ENCODE measurements at places on chromosomes 5 and 9.

DNA sequence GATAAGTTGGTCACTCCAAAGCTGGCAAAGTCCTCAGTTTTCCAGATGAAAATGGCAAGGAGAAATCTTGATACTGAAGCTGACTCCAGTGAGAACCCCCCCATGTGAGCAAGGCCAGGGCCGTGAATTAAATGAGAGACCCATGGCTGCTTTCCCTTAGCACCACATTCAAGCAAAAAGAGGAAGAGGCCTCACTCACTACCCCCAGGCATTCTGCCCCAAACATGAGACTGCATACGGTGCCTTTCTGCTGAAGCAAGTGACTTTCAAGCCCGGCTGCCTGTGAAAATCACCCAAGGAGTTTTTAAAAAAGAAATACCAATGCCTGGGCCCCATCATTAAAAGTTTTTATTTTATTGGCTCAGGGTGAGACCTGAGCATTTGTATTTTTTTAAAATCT is 66.9 kb downstream of the TMEM252 start:
- no peak for DNase-seq

DNA sequence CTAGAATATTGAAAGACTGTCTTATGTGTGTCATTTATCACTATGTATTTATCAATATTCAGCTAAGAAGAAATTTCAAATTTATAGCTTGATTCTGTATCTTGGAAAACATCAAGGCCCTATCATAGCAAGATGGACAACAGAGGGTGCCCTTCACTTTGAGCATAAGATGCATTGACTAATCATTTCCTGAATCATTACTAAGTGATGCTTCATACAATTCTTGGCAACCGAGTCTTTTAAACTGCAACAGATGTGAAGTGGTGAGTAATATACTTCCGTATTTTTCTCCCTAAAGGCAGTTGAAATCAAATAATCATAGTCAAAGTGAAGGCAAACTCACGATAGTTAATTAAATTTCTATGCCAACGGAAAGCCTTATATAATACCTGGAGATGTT is 318.6 kb upstream of the RGMB start:
- DNase-seq, result no peak

GRCh38 chr9:12784461-12785259 is 9.8 kb downstream of the LURAP1L start:
- DNase-seq, result no peak

DNA sequence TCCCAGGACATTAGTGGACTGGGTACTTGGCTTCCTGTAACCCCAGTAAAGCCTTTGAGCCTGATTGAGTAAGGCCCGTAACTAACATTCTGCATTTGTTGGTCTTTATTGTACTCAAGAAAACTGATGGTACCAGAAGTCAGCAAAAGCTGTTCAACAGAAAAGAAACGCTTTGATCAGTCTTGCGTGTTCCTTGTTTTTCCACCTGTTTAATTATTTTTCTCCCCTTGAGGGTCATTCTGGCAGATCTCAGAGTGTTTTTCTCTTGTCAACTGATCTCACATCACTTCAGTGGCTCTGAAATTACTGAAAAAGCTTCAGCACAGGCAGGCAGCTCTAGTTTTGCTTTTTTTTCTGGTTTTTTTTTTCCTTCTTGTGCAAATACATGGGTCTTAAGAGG is 6.1 kb upstream of the TMEM268 start:
- no peak for DNase-seq

GRCh38 chr5:38598994-38599617 is 42.7 kb upstream of the LIFR start:
- no peak for DNase-seq

DNA sequence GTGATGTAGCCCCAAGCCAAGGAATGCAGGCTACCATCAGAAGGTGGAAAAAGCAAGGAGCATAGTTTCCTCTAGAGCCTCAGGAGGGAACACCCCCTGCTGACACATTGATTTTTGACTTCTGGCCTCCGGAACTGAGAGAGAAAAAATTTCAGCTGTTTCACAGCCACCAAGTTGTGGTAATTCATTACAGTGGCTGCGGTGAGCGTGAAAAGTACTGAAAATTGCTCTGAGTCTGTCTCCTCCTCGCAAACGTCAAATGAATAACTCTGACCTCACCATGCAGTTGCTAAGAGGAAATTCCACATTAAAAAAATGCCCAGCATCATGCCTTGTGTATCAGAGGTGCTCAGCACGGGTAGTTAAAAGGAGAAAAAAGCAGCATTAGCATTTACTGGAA is 277.9 kb upstream of the MSX2 start:
- no peak for DNase-seq

DNA sequence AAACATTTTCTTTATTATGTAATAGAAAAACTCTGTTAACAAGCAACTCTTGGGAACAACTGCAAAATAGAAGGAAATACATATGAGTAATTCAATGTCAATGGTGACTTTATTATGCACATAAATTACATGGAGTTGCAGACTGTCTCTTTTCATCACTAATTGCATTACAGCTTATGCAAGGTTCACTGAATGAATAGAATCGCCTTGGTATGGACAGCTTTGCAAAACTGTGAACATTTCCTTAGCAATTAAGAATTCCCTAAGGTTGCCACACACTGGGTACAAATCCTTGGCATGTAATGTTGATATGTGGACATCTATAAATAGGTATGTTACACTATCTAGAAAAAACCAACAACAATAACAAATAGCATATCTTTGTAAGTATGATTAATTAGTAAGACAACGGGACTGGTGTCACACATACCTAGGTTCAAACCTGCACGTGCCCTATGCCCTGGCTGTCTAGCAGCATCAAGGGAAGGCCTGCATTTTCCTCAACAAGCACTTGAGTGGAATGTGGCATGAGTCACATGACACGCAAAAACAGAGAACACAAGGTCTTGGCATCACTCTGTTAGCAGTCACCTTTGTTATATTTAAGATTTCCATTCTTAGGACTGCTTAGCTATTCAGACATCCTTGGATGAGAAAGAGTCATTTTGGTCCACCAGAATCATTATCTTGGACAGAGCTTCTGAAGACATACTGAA is 263.9 kb downstream of the CTNND2 start:
- no peak for DNase-seq

DNA sequence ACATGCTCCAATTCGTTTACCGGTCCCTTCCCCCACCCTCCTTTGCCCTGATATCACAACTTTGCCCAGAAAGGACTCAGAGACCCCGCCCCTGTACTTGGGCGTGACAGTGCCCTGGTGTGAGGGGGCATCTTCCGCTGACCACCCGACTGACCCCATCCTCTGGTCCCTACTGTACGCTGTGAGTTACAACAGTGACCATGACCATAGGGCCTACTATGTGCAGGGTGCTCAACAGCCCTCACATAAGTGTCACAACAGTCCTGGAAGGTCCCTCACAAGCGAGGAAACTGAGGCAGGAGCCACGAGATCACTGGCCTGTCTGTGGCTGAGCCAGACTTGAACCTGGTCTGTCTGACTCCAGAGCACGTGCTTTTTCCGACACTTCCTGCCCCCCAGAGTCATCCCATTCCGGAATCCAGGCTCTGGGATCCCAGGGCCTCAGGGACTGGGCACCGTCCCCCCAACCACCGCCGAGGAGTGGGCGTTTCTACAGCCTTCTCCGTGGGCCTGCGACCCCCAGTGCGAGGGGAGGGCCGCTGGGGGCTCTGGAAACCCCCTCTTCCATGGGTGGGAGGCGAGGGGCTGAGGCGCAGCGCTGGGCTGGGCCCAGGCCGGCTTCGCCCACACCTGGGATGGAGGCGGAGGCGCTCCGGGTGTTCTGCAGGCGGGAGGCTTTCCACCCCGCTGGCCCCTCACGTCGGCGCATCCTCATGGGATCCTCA is 45.7 kb upstream of the GGTA1 start:
- DNase-seq, result no peak

- no peak for DNase-seq
Observed at GRCh38 chr9:71929223-71929622, 17.8 kb downstream of the C9orf85 start.

GRCh38 chr9:121249563-121249962 is 18.4 kb upstream of the GSN start:
- no peak for DNase-seq

- no peak for DNase-seq
Observed at GRCh38 chr9:93603906-93604326, 27.5 kb downstream of the PHF2 start.

- DNase-seq, result no peak
Observed at GRCh38 chr9:35675732-35676392, 2.1 kb downstream of the CA9 start.

DNA sequence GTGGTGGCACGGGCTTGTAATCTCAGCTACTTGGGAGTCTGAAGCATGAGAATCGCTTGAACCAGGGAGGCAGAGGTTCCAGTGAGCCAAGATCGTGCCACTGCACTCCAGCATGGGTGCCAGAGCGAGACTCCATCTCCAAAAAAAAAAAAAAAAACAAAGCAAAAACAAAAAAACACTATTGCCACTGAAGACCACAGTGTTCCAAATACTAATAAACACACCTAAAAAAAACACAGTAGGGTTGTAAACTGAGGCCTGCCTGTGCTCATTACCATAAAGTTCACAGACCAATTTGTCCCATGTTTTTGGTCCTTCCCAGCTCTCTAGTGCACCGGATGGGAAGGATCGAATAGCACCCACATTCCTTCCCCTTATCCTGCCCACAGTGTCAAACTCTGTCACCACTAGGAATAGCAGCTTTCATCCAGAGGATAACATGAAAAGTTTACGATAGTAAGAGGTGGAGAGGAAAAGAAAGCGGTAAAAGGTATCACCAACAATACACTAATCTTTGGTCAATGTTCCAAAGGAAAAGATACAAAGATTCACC is 49.2 kb downstream of the MYO10 start:
- DNase-seq, result no peak

DNA sequence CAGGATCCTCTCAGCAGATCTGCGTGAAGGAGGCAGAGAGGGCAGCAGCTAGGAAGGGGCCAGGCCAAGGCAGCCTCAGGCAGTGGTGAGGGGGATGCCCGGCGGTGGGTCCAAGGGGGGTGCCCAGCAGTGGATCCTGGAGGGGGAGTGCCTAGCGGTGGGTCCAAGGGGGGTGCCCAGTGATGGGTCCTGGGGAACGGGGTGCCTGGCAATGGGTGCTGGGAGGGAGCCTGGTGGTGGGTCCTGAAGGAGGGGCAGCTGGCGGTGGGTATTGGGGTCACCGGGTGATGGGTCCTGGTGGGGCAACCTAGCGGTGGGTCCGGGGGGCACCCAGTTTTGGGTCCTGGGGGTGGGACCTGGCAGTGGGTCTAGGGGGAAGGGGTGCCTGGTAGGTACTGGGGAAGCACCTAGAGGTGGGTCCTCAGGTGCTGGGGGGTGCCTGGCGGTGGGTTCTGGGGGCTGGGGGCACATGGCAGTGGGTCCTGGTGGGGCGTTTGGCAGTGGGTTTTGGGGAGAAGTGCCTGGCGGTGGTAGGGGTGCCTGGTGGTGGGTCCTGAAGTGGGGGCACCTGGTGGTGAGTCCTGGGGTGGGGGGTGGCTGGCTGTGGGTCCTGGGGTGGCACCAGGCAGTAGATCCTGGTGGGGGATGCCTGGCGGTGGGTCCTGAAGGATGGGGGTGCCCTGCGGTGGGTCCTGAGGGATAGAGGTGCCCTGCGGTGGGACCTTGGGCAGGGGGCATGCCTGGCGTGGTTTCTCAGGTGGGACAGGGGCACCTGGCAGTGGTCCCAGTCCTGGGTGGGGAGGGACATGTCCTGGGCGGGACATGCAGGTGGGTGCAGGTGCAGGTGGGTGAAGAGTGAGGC is 1.9 kb downstream of the LRRC14B start:
- no peak for DNase-seq

DNA sequence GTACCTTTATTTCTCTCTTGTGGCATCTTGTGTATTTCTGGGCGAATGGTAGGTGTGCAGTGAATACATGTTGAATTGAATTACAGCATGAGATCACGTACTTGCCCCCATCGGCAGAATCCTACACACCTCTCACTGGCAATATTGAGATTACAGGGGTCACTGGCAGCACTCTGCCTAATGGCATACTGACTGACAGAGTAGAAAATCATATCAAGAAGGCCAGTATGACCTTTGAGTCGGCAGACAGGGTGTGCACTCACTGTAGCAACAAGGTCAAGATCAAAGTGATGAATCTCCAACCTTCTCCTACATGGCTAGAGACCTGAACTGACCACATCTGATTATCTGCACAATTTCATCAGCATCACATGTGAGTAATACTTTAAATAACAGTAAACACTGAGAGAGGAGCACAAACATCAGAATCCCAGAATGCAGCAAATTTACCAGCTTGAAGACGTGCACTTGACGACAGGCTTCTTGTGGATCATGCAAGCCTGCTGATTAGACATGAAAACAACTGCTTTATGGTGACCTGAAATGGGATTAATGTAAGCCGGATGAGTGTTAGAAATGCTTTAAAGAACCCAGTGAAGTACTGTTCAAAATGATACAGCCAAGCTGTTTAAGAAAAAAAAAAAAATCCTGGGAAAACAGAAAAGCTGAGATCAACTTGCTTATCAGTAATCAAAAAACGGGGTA is 267.1 kb upstream of the EFNA5 start:
- DNase-seq, result no peak

Measured in activated CD4-positive, alpha-beta T cell treated with anti-CD3 and anti-CD28 coated beads, Interleukin-2, amount 50 U/mL, for 4 hours (primary cell).